GM12891 (cell line): ENCODE measurements at places on chromosomes 6 and 20.

- DNase-seq, result no peak
Measured at GRCh38 chr6:160943997-160944396, 47.6 kb upstream of the MAP3K4 start.

- no peak for DNase-seq
Measured at GRCh38 chr20:51127713-51128112, 104.8 kb upstream of the KCNG1 start.

GRCh38 chr20:51333446-51333845, 209.1 kb downstream of the NFATC2 start:
- no peak for DNase-seq

DNA sequence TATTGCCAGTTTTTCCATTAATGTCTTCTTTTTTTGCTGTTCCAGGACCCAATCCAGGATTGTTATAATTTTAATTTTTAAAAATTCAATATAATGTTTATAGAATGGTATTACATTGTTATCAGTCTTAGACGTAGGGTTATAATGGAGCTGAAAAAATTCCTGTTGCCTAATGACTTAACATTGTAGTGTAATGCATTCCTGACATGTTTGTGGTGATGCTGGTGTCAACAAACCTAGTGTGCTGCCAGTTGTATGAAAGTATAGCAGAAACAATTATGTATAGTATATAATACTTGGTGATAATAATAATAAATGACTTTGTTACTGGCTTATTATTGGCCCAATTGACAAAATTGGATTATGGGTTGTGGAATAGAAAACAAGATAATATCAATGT, 30.4 kb downstream of the KIZ start:
- DNase-seq, result no peak

- DNase-seq, result no peak
Measured at GRCh38 chr6:137332637-137333280, 113.6 kb upstream of the IFNGR1 start.

- DNase-seq, result no peak
Measured at GRCh38 chr20:57664924-57665588, 44.8 kb downstream of the PMEPA1 start.

DNA sequence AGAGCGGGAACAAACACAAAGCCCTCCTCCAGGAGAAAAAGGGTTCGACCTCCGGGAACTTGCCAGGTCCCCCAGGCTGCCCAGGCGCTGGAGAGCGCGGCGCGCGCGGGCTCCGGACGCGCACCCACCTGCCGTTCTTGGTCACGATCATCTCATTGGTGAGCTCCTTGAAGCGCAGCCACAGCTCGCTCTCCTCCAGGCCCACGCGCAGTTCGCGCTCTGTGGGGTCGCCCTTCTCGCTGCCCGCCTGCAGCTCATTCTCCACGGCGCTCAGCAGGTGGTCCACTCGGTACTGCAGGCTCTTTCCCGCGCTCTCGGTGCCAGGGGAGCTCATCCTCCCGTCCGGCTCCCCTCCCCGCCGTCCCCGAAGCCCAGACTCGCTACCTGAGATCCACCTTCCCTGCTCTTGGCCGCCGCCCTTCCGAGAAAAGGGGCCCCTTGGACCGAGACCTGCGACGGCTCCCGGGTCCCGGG, 356 bp downstream of the TBXT start:
- DNase-seq, result no peak

DNA sequence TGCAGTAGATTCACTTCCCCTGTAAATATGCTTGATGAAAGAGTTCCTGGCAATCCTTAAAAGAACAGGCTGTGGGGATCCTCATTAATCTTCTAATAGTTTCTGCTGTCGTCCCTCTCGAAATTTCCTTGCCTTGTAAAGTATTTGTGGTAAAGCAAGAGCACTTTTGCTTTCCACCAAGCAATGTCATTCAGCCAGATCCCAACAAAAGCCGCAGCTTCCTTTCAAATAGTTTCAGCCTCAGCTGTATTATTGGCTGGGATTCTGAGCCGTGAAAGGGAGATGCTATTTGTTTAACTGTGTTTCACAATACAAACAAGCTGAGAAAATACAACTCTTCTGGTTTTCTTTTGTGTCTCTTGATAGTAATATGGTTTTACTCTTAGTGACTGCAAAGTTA, 48.9 kb upstream of the EPHA7 start:
- DNase-seq, result no peak

DNA sequence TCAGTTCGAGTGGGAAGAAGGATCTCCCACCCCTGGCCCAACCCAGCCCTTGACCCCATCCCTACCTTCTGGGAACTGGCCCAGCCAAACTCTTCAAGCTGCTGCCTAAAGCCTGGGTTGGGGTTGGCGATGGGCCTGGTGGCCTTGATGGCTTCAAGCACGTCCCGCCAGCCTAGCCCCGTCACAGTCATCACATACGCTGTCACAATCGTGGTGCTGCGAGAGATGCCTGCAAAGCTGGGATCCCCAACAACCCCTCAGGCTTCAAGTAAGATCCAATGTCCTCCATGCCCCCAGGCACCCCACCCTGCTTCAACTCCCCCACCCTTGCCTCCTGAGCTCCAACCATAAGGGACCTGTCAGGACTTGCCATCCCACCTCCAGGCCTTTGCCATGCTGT, 7.8 kb downstream of the DUSP15 start:
- DNase-seq, result no peak

DNA sequence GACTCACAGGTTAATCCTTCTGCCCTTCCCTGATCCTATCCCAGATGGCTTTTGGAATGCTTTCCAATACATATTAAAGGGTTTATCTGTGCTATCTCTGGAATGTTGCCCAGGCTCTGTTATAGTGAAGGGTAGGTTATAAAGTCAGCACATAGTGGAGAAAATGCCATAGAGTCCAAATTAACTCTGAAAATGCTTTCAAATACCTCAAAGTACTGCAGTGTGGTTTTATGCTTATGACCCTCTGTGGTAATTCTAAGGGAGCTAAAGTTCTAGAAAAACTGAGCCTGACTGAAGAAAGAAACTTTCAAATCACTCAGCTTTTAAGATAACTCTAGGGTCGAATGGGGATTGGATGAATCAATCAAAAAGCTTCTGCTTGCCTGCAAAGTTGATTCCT, 159.8 kb downstream of the PLCB1 start:
- DNase-seq, result no peak

- no peak for DNase-seq
Measured at GRCh38 chr6:148250975-148251685, 91.5 kb upstream of the SASH1 start.

- DNase-seq, result no peak
Measured at GRCh38 chr20:9119776-9120175, 50.9 kb downstream of the PLCB4 start.

DNA sequence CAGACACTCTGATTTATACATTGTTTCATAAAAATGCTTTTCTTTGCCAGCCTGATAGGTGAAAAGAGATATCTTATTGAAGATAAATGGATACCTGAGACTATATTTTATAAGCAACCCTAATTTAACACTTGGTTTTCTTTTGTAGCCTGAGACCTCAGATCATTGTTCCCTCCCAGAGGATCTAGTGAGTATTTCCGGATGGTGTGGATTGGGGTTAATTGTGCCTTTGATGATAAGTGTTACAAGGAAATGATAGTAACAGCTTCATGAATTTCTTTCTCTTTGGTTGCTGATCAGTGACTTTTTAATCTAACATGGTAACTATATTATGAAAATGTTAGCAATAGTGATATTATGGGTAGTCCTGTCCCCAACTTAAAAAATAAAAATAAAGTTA, 30.4 kb downstream of the KDM1B start:
- DNase-seq, result no peak

- no peak for DNase-seq
Measured at GRCh38 chr6:116040993-116041392, 19.7 kb downstream of the FRK start.

- no peak for DNase-seq
Measured at GRCh38 chr20:58988565-58988882, 7.5 kb downstream of the NELFCD start.

DNA sequence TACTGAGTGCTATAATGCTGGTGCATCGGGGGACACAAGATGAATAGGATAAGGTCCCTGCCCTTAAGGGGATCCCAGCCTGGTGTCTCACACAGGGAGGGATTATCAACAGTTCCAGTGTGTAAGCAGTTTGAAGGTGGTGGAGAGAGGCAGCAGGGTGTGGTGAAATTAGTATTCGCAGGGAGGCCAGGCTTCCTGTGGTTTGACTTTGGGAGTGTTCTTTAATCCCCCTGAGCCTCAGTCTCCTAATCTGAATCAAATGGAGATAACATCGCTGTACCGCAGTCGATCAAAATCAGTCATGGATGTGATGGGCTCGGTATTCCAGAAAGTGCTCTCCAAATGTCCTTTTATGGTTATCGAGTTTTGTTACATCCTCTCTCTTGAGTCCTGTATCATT, 288.1 kb upstream of the SUPT3H start:
- no peak for DNase-seq

DNA sequence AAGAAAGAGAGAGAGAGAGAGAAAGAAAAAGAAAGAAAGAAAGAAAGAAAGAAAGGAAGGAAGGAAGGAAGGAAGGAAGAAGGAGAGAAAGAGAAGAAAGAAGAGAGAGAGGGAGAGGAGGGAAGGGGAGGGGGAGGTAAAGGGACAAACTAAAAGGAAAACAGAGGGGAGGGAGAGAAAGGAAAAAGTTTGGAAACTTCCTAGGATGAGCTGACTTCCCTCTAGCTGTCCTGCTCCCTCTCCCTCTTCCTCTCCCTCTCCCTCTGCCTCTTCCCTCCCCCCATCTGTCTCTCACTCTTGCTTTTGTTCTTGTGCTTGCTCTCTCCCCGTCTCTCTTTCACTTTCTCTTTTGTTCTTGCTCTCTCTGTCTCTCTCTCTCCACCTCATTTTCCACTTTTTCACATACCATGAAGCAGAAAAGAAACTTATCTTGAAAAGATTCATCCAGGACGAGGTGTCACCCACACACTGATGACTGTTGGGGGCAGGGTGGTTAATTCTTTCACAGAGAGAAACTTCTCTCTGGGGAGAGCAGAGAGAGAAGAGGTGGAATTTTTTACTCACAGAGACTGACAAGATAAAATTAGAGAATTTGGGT, 56.4 kb upstream of the DUSP22 start:
- DNase-seq, result no peak

- no peak for DNase-seq
Measured at GRCh38 chr6:108797951-108798669, 50.1 kb upstream of the ARMC2 start.

GRCh38 chr20:58650181-58650775, 805 bp upstream of the STX16 start:
- DNase-seq, result peak; percentile 63

DNA sequence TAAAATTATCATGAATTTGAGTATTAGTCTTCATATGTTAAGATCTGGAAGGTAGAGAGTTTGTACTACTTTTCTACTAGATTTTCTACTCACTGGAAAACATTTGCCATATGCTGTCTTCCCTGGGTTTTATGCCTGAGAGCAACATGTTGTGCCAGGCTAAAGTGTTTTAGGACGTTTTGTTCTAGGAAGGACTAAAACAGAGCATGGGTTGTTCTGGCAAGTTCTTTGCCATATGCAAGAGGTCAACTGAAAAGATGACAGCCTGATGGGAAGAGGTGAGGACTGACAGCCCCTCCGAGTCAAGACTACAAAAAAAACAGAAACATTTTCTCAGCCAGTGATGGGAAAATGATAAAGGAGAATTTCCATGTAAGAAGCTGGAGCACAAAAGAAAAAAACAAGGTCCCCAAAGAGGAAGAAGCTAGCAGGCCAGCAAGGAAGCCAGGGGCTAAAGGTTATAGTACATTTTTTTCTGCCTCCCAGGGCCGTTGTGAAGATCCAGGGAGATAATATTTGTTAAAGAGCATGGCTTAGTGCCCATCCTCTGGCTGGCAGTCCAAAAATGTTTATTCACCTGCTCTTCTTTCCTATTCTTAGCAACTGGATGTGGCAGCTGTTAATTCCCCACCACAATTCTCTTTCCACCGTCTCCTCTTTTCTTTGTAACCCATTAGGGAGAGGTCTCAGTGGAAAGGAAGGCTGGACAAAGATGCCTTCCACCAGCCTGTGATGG, 7.8 kb downstream of the SCGN start:
- no peak for DNase-seq

DNA sequence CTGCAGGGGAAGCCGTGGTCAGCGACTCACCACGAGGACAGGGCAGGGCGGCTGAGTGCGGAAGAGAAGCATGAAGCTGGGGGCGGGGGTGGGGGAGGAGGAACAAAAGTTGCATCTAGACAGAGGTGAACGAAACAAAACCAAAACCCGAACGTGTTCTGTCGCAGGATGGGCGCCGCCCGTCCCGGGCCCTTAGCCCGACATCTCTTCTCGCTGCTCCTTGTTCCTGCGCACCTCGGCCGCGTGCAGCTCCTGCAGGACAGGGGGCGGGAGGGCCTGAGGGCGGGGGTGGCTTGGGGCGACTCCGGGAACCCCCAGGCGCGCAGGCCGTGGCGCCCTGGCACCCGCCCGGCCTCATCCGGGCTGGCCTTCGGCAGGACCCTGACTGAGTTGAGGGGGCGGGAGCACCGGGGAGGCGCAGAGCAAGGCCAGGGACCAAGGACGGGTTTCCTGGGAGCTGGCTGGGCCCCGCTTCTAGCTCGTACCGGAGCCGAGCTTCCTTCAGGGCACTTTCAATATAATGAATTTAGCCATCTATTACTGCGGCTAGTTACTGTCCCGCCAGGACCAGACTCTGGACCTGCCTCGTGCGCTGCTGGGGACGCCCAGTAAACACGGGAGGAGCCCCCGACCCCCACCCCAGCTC, 12.0 kb downstream of the STMN3 start:
- DNase-seq, result no peak

- DNase-seq, result no peak
Measured at GRCh38 chr6:106156863-106157262, 70.7 kb downstream of the PRDM1 start.

GRCh38 chr6:67433124-67433523, 1202.0 kb upstream of the ADGRB3 start:
- DNase-seq, result no peak

- DNase-seq, result no peak
Measured at GRCh38 chr6:104326173-104327001, 533.3 kb downstream of the HACE1 start.

GRCh38 chr6:125307964-125308615, 6.3 kb upstream of the HDDC2 start:
- DNase-seq, result no peak
